ENCODE measurements at places on chromosomes 4 and X. TPM values are rescaled to one million over a fixed set of nuclear protein-coding genes. Genes with fewer than 3 reads are reported as not detected.

RHOXF2B gene
- not detected for total RNA-seq

GPM6B gene
- total RNA-seq: 0.17 TPM

CC2D2A gene
- total RNA-seq: 7.8 TPM

CLCN5 gene
- total RNA-seq: 8.7 TPM

DCHS2 gene
- total RNA-seq: 0.17 TPM

SLC4A4 gene
- 0.17 TPM for total RNA-seq

ERAS gene
- not detected for total RNA-seq

GRPEL1 gene
- 52.4 TPM for total RNA-seq

RHOXF1 gene
- total RNA-seq: not detected

EGF gene
- total RNA-seq: under 0.01 TPM

ZNF157 gene
- 0.17 TPM for total RNA-seq

TLR3 gene
- 2.4 TPM for total RNA-seq

TEX13C gene
- total RNA-seq: not detected

TBX22 gene
- not detected for total RNA-seq

GPR173 gene
- total RNA-seq: 1.7 TPM

ENPEP gene
- total RNA-seq: 0.14 TPM

STOX2 gene
- 17.7 TPM for total RNA-seq

ADAM29 gene
- total RNA-seq: not detected

IL2RG gene
- total RNA-seq: not detected

KCNE5 gene
- total RNA-seq: not detected

STATH gene
- total RNA-seq: not detected

RRH gene
- not detected for total RNA-seq

IL21 gene
- total RNA-seq: not detected

VSIG1 gene
- total RNA-seq: 0.51 TPM

NEUROG2 gene
- total RNA-seq: not detected

AFM gene
- not detected for total RNA-seq

EREG gene
- under 0.01 TPM for total RNA-seq

PNMA5 gene
- not detected for total RNA-seq

MTNR1A gene
- not detected for total RNA-seq

IQSEC2 gene
- 3.9 TPM for total RNA-seq

HHIP gene
- 191 TPM for total RNA-seq

PAGE4 gene
- total RNA-seq: not detected

All from dermis blood vessel endothelial cell (primary cell).